PC-3 (cell line): ENCODE measurements at places on chromosomes 12 and 14.

DNA sequence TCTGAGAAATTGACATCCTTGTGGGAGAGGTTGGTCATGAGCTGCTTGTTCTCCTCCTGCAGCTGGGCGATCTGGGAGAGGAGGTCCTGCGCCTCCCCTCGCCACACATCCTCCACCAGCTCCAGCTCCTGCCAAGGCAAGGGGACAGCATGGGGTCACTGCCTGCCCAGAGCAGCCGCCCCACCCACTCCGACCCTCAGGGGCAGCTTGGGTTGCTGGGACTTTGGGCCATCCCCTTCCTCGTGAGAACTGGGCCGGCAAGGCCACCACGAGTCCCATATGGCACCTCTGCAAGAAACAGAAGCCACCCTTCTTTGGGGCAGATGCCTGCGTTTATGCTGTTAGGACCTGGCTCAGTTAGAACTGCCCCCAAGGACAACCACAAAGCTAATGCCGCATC is 10.0 kb downstream of the RILPL1 start:
- DNase-seq, result no peak

GRCh38 chr12:8637666-8638065 is 25.0 kb downstream of the MFAP5 start:
- no peak for DNase-seq

DNA sequence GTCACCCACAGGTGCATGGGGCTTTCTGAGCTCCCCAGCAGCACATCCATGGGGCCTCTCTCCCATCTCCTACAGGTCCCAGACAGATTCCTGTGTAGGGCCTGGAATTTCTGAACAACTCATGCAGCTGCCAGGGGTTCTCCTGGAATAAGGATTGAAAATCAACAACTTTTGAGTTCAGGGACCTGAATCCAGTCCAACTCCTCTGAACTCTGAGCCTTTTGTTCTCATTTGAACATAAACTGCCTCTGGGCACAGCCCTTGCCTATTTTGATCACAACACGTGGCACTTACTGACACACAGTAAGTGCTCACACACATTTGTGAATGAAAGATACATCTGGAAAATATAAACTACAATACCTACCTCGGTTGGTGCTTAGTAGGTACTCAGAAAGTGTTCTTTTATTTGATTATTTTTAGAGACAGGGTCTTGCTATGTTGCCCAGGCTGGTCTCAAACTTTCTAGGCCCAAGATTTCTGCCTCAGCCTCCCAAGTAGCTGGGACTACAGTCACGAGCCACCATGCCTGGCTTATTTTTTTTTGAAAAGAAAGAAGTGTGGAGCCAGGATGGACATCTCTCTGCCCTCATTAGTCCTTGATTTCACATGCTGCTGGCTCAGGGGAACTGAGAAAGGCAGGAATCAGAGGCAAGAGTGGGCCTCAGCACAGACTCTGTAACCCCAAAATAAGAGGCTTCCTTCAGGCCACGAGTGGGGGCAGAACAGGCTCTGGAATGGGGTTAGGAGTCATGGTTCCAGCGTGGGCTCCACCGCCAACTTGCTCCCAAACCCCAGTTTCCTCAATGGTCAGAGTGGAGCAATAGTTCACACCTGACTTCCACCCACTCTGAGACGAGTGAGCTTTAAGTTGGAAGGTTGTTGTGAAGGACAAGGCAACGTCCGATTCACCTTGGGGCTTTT is 27.0 kb downstream of the SYNE3 start:
- DNase-seq, result no peak

- no peak for DNase-seq
These were observed 44.7 kb downstream of the TMEM117 start for GRCh38 chr12:43880547-43880946.

GRCh38 chr12:96034621-96035282 is 635 bp downstream of the LTA4H start:
- DNase-seq, result peak; percentile 41

- DNase-seq, result no peak
These were observed 105.8 kb downstream of the AKAP6 start for GRCh38 chr14:32434880-32435279.

GRCh38 chr12:124477107-124477915 is 90.1 kb downstream of the NCOR2 start:
- DNase-seq, result no peak

DNA sequence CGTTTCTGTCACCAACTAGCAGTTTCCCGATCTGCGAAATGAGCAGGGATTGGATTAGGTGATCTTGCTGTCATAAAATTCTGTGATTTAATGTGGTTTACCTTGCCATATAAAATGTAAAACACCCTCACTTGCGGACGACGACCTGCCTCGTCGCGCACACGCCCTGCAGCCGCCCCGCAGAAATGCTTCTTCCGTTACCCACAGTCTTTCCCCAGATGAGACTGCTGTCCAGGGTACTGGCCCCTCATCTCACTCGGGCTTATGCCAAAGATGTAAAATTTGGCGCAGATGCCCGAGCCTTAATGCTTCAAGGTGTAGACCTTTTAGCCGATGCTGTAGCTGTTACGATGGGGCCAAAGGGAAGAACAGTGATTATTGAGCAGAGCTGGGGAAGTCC is 17.7 kb upstream of the FOXJ2 start:
- DNase-seq, result no peak

- no peak for DNase-seq
These were observed 9.7 kb downstream of the DNM1L start for GRCh38 chr12:32688786-32689185.

DNA sequence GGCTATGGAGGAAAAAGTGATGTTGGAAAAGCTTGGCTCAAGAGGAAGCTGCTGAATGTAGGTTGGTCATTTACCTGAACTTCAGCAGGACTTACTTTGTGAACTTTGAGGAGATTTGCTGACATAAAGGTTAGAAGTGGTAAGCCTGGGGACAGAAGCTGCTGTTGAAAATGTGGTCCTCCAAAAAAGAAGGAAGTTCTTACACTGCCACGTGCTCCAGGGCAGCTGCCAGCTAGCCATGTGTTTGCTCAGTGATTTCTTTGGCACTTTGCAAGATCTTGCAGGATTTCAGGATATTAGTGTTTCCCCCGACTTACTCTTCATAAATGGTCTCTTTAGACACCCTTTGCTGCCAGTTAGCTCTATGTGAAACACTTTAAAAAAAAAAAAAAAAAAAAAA is 14.8 kb upstream of the DYRK2 start:
- DNase-seq, result no peak

- peak; percentile 33 for DNase-seq
These were observed 6.8 kb upstream of the PSMA6 start for GRCh38 chr14:35285168-35286002.

- DNase-seq, result no peak
These were observed 17.5 kb upstream of the ERGIC2 start for GRCh38 chr12:29398495-29398894.

DNA sequence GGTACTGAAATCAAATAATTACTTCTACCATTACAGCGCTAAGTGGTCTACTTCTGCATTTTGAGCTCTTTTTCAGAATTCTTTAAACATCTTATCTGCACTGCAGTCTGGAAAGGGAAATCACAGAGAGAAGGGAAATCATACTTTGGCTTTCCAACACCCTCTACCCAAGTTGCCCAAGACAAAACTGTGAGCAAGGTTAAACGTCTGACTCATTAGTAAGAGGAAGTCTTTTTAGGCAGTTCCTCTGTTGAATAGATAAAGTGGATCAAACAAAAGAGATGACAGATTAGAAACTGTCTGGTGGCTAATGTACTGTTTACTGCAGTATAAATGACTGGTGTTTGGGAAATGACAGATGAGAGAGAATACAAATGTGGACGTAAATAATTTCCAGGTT is 858.1 kb downstream of the NRXN3 start:
- peak; percentile 30 for DNase-seq

- DNase-seq, result no peak
These were observed 1.0 kb upstream of the SINHCAF start for GRCh38 chr12:31326736-31327659.

DNA sequence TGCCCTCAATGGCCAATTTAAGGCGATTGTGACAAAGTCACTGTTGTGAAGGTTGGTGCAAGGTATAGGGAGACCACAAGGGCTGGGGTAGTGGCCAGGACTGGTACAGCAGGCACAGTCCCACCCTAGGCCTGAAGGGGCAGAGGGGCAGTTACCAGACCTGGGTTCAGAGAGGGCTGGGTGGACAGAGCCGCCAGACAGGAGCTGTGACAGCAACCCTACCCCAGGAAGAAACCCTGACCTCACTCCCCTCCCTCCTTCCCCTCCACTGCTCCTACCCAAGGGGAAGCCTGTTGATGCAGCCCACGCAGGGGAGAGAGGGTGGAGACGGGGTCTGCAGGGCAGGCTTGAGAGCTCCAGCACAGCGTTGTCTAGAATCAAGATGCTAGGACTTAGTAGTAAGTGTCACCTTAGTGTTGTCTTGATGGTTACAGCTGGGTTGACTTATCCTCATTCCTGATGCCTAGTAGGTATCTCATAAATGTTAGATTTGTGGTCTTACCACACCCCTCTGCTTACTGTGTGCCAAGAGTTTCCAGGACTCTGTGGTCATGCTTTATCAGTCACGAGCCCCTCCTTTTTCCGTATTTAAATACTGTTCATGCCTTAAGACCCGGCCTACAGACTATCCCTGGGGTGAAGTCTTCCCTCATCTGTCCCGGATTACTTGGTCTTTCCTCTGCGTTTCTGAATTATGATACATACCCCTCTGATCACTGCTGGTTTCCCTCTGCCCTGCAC is 14.4 kb downstream of the EML1 start:
- DNase-seq, result peak; percentile 51
